AG09319 (cell line): ENCODE measurements at places on chromosomes 5 and 9.

GRCh38 chr5:179914032-179914755 lies 6.5 kb upstream of the TBC1D9B start:
- DNase-seq: no peak

DNA sequence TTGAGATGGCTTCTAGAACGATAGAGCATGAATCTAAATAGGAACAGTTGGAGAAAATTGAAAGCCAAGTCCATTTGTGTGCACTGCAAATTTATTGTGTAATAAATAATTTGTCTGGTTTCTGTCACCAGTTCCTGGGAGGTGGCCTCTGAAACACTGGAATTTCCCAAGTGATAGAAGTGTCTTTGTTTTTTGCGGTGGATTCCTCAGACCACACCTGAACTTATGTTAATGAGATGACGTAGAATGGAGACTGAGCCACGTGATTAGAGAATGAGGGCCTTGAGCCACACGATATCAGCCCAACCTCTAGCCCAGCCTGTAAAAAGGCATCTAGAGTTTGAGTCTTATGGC lies 105.1 kb downstream of the MSX2 start:
- no peak for DNase-seq

- DNase-seq: peak; percentile 76
Observed at GRCh38 chr5:32600054-32600622, 14.8 kb downstream of the SUB1 start.

DNA sequence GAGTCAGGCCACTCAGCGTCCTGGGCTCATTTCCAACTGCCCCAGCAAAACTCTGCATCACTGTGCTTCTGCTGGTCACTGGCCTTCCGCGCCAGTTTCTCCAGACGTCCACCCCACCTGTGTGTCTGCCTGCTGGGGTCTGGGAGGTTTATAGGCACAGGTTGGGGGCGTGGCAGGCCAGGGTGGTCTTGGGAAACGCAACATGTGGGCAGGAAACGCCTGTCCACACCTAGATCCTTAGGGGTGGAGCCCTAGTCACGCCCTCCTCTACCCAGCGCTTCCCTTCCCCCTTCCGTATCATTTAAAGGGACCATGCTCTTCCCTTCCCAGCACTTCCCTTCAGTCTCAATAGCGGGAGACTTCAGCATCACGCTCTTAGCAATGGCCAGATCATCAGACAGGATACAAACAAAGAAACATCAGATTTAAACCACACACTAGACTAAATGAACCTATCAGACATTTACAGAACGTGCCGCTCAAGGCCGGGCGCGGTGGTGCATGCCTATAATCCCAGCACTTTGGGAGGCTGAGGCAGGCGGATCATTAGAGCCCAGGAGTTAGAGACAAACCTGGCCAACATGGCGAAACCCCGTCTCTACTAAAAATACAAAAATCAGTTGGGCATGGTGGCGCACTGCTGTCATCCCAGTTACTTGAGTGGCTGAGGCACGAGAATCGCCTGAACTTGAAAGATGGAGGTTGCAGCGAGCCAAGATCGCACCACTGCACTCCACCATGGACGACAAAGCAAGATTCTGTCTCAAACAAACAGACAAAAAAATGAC lies 11.8 kb upstream of the BTNL9 start:
- no peak for DNase-seq

GRCh38 chr9:98826716-98827115 lies 19.2 kb downstream of the GALNT12 start:
- DNase-seq: no peak

GRCh38 chr5:124043456-124043855 lies 531.5 kb downstream of the CSNK1G3 start:
- DNase-seq: no peak

DNA sequence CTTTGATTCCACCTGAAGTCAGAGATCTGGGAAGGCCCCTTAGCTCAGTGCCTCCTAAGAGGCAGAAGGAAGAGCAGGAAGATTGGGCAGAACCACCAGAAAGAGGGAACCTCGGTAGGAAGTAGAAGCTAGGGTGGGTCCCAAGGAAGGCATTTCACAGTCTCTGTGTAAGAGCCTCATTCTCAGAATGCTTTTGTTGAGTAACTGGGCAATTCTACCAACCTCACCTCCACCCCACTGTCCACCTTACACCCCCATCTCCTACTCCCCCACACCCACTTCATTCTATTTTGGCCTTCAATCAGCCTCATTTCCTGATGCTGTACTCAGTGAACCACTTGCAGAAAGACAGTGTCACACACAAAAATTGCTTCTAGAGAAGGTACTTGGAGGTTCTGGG lies 3.5 kb downstream of the HBEGF start:
- no peak for DNase-seq

- DNase-seq: no peak
Observed at GRCh38 chr9:111969061-111969460, 72.4 kb downstream of the UGCG start.

- DNase-seq: no peak
Observed at GRCh38 chr5:146041180-146041789, 64.1 kb downstream of the PLAC8L1 start.

DNA sequence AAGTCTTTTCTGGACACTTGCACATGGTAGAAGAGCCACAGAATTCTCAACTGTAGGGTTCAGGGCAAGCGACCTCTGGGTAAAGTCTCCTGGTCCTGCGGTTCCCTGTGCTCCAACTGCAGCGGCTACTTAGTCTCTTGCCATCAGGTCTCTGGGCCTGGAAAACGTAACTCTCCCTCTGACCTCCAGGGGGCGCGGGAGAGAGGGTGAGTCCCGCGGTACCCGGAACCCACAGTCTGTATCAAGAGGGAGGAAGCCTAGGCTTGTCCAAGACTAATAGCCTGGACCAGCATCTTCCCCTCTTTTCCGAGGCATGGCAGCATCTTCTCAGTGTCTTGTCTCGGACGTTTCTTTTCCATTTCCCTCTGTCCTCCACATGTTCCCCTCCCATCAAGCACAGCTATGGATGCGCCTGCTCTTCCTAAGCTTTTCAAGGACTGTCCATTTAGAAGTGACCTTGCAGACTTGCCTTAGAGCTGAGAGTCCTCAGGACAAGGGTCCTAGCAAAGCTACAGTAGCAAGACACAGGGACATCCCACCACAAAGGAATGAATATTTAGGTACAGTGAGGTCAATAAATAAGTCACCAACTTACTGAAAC lies 59.3 kb downstream of the FSTL4 start:
- peak; percentile 7 for DNase-seq

DNA sequence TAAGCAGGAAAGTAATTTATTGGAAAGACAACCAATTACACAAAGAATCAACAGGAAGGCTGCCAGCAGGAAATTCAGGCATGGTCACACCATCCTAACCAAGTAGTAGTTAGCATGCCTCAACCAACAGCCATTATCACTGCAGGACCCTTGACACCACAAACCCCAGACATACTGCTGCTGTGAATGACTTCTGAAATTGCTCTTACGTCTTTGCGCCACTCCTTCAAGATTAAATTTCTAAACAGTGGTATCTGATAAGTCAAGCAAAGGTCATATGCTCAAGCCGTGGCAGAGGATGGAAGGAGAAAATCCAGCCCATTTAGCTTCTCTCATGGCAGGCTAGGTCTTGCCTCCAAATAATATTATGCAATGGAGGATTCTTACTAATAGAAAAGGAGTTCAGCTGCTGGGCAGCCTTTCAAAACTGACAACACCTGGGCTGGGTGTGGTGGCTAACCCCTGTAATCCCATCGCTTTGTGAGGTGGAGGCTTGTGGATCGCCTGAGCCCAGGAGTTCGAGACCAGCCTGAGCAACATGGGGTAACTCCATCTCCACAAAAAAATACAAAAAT lies 5.0 kb upstream of the PTGER4 start:
- no peak for DNase-seq

DNA sequence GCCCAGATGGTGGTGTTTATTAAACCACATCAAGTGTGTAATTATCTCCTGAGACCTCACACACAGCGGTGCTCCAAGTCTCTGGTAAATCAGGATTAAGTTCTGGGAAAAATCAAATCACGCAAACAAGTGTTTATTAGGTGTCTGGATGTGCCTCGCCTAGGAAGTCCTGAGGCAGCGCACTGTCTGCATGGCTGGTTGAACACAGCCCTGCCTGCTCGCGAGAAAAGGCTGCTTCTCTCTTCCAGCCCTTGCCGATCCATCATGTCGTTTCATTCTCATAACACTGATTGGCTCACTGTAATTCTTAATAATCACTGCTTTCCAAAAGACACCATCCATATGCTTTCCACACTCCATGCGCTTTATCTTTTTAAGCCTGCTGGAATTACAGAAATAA lies 229.6 kb upstream of the DAP start:
- no peak for DNase-seq

- DNase-seq: no peak
Observed at GRCh38 chr5:29143266-29143665, 2050.2 kb upstream of the CDH6 start.

DNA sequence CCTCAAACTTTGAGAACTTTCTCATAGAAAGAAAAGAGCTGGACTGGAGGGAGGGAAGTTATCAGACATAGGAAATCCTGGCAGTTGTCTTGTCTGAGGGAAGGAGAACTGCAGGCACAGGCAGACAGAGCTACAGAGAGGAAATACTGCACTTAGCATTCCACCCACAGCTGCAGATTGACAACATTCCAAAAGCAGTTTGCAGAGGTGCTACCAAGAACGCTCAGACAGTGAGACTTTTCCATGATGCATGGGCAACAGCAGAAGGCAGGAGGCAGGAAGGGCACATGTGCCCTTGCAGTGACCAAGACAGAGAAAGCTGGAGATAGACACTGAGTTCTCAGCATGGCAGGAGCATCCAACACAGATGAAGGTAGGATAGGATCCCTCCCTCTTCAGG lies 327.5 kb upstream of the ZNF462 start:
- DNase-seq: no peak

GRCh38 chr5:136242136-136242535 lies 49.2 kb upstream of the SMIM32 start:
- no peak for DNase-seq

- peak; percentile 34 for DNase-seq
Observed at GRCh38 chr5:107425541-107426031, 245.2 kb downstream of the EFNA5 start.

GRCh38 chr5:111748304-111748763 lies 8.7 kb downstream of the NREP start:
- DNase-seq: peak; percentile 86

DNA sequence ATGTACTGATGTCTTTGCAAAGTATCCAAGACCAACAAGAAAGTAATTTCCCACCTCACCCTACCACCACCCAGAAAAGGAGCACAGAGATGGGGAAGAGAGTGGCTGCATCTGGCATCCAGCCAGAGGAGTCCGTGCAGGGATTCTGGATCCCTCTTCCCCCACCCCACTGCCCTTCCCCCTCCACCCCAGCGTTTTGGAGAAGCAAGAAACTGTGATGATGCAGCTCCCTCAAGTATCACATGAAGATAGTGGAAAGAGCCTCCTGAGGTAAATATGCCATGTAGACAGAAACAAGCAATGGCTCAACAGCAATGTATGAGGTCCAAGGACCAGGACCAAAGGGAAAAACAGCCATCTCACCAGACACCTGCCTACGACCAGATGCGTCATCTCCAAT lies 153.8 kb downstream of the DEPDC1B start:
- no peak for DNase-seq

GRCh38 chr5:10726913-10727517 lies 34.0 kb downstream of the DAP start:
- no peak for DNase-seq

DNA sequence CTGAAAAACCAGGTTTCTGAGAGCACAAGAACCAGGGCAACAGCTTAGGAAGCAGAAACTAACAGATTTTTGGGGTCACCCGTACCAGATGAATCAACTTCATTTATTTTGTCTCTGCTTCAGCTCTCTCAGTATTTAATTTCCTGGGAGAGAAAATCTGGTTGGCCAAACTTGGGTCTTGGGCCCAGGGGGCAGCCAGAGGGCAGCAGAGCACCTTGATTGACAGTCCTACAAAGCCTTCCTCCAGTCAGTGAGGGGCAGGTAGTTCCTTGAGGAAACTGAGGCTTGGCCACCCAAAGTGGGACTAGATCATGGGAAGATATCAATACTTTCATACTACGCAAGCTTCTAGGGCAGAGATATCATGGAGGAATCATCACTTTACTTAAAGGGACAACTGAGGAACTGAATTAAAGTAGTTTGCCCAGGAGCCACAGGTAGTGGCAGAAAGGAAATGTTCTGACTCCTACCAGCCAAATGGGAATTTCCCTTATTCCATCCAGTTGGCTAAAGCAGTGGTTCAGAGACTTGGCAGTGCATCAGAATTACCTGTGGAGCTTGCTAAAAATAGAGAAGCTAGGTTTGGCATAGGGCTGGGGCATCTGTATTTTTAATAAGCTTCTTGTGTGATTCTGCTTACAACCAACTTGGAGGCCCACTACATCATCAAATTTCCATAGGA lies 21.5 kb upstream of the ARHGAP26 start:
- DNase-seq: no peak

GRCh38 chr5:168086746-168087145 lies 204.7 kb upstream of the WWC1 start:
- DNase-seq: no peak

DNA sequence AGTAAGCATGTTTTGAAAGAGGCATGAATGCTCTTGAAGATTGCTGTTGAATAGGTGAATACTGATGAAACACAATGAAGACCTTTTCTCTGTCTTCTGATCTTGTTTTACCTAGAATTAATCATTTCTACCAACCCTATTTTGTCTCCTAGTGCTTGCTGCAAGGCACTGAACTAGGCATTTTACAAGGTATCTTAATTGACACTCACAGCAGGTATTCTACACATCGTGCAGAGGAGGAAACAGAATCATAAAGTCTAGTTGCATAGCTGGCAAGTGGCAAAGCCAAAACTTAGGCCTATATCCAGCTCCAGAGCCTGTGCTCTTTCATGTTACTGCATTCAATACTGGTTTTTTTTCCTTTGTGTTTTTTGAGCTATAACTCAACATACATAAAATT lies 50.7 kb downstream of the CTNNA1 start:
- no peak for DNase-seq

GRCh38 chr5:175418251-175418650 lies 25.7 kb downstream of the DRD1 start:
- DNase-seq: no peak

GRCh38 chr9:121350993-121351561 lies 19.0 kb downstream of the STOM start:
- DNase-seq: peak; percentile 89

GRCh38 chr5:25619273-25619672 lies 974.5 kb upstream of the CDH10 start:
- DNase-seq: no peak

DNA sequence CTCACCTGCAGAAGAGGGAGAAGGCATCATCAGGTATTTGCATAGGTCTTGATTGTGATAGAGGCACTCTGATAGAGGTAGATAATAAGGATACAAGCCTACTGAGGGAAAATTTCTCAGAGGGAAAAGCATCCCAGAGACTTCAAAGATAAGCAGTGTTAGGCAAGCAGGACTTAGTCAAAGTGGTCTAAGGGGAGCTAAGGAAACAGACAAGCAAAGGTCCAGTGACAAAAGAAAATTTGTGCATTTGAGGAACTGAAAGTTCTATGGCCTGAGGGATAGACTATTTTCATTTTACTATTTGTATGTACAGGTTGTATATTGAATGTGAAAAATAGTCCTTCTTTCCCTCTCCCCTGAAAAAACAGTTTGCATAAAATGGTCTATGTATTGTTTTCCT lies 27.4 kb downstream of the OXCT1 start:
- no peak for DNase-seq

- DNase-seq: no peak
Observed at GRCh38 chr5:165333623-165334022, 1828.2 kb downstream of the MAT2B start.
